ENCODE measurements at places on chromosomes 4 and X. TPM values are rescaled to one million over a fixed set of nuclear protein-coding genes. Genes with fewer than 3 reads are reported as not detected.

Gene GDPD2
- not detected for total RNA-seq

Gene GABRQ
- not detected for total RNA-seq

Gene NLGN4X
- not detected for total RNA-seq

Gene PARM1
- total RNA-seq = not detected

- DNase-seq = no peak
These were observed 93.4 kb upstream of the RXFP1 start for GRCh38 chr4:158428242-158428641.

- DNase-seq = peak; percentile 56
These were observed 580 bp downstream of the NAF1 start for GRCh38 chr4:163166041-163166579.

GRCh38 chr4:80209340-80209701 is 12.0 kb downstream of the PRDM8 start:
- DNase-seq = no peak

- no peak for DNase-seq
These were observed 52.6 kb downstream of the FNIP2 start for GRCh38 chr4:158821228-158821971.

DNA sequence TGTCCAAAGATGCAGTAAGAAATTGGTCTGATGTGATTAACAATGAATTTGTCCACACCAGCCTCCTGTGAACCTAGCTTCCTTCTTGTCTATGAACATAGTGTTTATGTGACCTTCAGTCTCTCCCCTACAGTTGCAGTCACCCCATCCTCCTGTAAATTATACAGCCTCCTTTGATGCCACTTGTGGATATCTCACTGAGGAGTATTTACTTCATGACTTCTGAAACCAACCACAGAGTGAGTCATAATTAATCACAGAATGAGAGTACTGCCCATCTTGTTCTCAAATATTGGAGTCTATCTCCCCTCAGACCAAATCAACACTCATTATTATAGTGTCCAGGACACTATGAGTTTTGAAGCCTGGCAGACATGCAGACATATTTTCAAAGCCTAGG is 27.3 kb upstream of the XAGE2 start:
- DNase-seq = no peak

DNA sequence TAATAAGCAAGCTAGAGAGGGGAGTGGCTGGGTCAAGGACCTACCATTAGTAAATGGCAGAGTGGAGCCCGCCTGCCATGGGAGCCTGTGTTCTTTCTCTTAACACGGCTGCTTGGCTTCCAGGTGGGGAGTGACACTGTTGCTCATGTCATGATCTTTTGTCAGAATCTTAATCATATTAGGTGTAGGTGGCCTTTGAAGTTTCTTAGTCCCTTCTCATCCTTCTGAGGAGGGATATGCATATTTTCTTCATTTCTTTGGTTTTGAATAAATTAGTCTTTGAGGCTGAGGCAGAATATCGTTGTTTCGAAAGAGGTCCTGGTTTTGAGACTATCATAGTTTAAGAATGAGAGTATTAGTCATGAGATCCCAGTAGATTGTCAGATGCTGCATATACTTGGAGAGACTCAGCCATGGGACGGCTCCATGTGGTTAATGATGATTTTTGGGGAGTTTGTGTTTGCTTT is 28.9 kb downstream of the SNX25 start:
- DNase-seq = no peak

DNA sequence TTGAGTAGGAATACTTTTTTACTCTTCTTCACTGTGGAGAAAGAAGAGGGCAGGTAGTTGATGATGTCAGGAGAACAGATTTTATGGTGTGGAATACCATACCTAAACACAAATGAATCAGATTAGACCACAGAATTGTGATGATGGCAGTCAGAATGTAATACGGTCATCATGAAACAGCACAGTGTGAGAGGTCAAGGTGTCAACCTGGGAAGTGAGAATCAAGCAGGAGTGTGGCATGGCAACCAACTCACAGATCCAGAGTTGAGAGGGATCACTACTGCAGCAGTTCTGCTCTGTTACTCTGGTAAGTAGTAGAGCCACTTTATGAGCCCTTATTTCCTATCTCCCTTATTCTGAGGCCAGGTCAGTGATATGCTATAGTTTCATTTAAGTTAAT is 27.7 kb downstream of the METTL14 start:
- no peak for DNase-seq

GRCh38 chr4:152850377-152850776 is 70.6 kb downstream of the ARFIP1 start:
- peak; percentile 53 for DNase-seq

GRCh38 chr4:17475481-17475880 is 36.4 kb downstream of the QDPR start:
- no peak for DNase-seq

DNA sequence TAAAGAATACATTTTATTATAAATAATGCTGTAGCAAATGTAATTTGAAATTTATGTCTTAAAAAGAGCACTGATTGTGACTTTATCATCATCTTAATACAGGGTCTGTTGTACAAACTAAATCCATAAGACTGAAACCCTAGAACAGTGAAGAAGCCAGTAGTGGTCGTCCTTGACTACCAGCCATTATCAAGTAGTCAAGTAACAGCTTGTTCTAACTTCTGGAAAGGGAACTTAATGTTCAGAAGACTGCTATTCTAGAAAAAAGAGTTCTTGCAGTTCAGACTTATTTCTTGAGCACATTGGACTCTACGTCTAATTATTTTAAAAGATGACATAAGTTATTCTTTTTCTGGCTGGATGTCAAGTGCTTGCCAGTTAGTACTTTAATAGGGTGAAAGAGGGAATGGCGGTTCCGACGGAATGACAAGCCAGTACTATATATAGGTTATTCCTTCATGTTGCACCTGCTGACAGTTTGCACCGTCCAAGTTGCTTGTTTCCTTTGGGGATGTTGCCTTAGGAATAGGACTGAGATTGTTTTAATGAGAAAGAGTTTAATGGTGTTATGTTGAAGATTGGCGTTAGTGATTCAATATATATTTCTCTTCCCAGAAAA is 109.9 kb downstream of the RAPGEF2 start:
- DNase-seq = no peak

DNA sequence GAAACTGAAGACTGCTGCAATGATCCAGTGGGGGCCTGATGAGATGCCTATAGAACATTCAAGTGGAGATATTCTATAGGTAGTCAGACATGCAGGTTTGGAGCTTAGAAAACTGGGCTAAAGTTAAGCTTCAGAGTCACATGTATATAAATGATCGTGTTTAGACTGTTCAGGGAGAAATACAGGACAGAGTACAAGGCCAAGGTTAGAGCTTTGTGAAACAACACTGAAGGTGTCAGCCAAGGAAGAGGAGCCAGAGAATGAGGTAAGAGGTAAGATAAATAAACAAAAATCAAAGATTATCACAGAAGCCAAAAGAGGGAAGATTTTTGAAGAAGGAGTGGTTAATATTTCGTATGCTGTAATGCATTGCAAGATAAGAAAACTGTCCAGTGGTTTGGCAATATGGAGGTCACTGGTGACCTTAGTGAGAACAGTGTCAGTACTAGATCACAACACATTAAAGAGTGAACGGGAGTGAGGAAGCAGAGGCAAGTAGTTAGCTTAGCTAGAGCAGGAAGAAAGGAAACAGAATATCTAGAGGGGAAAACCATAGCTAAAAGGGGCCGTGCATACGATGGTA is 58.0 kb upstream of the KLHL13 start:
- no peak for DNase-seq

DNA sequence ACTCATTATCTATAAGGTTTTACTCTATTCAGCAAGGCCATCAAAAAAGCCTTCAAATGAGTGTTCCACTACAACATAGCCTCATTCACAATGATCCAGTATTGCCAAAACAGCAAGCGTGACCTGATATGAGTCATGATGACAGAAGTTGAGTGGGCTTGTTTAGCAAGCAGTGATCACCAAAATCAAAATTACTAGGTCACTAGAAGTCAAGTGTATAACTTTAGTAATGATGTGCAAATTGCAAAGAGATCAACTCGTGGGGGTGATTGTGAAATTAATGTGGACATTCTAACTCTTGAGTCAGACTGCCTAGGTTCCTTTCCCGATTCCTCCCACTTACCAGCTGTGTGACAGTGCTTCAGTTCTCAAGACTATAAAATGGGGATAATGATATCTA is 124.5 kb downstream of the CHM start:
- no peak for DNase-seq

DNA sequence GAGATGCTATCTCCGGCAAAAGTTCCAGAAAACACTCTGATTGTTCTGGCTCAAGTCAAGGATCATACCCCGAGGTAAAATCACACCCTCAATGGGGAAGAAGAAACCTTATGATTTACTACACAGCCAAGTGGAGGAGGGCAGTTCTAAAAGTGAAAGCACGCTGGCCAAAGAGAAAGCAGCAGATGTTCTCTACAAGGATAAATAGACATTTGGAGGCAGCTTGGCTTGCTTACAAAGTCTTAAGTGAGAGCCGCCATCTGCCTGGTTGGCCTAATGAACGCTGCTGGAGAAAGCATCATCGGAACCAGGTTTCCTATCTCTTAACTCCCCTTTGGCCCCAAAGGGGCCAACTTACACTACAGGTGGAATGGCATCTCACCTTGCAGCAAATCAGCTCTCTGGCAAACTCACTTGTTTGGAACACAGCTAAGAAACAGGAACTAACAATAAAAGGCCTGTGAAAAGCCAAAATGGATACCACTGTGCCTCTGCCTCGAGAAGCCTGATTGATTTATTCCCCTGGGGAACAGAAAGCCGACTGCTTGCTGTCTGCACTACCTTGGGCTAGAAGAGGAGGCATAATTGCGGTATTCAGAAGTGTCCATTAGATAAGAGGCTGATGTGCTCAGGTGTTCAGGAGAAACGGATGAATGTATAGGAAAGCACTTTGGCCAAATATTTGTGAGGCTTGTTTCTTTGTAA is 22.8 kb downstream of the FRAS1 start:
- no peak for DNase-seq

Measured in CD8-positive, alpha-beta memory T cell (primary cell).